Activated CD4-positive, alpha-beta memory T cell treated with anti-CD3 and anti-CD28 coated beads for 36 hours (primary cell): ENCODE measurements at places on chromosomes 7 and 10. TPM values are rescaled to one million over a fixed set of nuclear protein-coding genes. Genes with fewer than 3 reads are reported as not detected.

DNA sequence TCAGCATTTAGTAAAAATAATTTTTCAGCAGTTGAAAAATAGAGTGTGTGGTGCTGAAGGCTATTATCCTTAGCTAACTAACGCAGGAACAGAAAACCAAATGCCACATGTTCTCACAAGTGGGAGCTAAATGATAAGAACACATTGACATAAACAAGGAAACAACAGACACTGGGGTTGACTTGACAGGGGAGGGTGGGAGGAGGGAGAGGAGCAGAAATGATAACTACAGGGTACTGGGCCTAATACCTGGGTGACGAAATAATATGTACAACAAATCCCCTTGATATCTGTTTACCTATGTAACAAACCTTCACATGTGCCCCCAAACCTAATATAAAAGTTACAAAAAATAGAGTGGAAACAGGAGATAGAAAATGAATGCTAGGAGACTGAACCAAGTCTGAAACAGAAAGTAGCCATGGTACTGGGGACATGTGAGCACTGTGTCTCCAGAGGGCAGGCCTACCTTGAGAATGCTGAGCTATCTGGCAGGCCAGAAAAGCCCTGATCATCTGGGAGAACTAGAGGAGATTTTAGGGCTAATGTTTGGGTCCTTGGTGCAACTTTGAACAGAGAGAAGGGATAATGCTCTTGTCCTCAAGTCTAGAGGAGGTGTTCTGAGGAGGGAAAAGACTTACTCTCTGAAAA, 4.7 kb upstream of the EFCAB10 start:
- DNase-seq, result no peak

DNA sequence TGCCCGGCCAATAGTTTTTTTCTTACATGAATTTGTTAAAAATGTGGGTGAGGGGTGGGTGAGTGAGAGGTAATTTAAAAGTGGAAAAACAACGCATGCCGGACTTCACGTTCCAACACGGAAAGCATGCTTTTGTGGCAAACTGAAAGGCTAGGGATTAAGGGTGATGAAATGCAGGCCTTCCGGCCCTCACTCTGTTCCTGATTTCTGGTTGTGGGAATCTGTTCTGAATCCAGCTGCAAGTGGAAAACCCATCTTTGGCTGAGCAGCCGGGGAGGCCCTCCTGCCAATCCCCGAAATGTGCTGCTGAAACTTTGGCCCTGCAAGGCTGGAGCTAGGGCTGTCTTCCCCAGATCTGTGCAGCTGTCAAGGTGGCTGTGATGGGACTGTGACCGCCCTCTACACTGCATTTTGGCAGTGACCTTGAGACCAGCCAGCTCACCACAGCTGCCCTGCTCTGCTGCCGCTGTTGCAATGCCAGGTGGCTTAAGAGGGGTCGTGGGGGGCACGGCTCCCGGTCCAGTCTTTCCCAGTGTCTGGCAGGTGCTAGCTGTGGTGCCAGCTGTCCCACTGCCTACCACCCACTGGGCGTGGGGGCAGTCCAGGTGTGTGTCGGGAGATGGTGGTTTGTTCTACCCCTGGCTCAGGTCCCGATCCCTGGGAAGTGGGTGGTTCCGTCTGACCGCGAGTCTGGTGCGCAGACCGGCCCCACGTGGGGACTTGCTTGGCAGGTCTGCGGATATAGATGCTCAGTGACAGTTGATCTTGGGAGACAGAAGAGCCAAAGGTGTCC, 39.0 kb downstream of the TET1 start:
- no peak for DNase-seq

DNA sequence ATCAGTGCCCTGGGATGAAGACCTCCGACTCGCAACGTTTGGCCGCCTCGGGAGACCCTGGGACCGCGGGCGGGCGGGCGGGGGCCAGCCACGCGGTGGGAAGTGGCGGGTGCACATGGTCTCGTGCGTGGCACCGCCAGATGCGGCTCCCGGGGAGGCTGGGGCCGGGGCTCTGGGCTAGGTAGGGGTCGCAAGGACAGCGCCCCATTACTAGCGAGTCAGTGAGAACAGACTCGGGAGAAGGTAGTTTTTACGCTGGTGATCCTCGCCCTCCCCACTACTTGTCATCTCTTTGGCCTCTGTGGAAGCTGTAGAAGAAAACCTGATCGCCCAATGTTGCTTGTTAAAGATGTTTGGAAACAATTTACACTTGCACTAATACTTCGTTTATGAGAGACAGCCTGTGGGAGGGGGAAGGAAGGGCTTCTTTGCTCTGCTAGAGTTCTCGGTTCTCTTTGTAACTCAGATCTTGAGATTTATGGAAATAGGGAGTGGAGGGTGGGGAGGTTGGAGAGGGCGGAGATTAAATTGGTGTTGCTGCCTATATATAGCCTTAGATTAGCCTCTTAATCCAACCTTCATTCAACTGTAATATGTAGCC, 591 bp downstream of the BZW2 start:
- DNase-seq, result no peak

GRCh38 chr7:32020551-32021159, 49.6 kb downstream of the PDE1C start:
- DNase-seq, result no peak

DNA sequence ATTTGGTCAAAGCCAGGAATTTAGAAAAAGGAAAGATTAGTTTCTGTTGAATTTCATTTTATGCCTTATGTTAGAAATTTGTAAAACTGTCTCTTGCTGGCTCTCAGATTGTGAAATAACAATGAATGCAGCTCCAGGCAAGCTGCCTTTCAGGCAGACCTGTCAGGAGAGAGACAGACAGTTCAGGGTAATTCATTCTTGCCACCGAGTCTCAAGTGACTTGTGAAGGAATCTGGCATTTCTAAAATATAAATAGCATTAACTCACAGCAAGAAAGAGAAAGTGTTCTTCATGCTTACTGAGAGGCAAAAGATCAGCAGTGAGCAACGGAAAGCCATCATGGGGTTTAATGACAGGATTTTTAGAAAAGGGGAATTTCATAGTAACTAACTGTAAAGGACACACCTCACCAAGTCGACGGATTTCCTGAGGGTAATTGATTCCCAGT, 442.3 kb upstream of the AKR1E2 start:
- no peak for DNase-seq

- no peak for DNase-seq
Measured at GRCh38 chr7:158761945-158762344, 57.3 kb upstream of the NCAPG2 start.

GRCh38 chr7:38673795-38674194, 42.6 kb upstream of the AMPH start:
- no peak for DNase-seq

- no peak for DNase-seq
Measured at GRCh38 chr7:129906700-129907099, 46.1 kb downstream of the UBE2H start.

GRCh38 chr10:12628964-12629766, 279.8 kb downstream of the CAMK1D start:
- peak; percentile 53 for DNase-seq

GRCh38 chr10:34206935-34207268, 608.2 kb downstream of the PARD3 start:
- no peak for DNase-seq

DNA sequence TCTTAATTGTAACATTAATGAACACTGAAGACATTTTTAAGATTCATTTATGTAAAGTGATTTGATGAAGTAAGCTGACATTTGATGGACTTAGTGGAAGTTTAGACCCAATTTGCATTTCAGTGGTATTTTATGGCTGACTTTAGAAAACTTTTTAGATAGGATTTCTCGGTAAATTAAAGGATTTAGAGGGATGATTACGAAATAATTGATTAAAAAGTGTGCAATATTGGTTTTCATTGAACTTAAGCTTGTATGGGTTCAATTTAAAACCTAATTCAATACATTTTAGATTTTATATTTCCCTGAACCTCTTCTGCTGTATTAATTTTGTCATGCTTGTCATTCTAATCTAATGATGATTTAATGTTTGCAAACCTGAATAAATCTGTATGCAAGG, 135.1 kb downstream of the SDK1 start:
- no peak for DNase-seq

GRCh38 chr10:47045331-47045861, 134.2 kb downstream of the PTPN20 start:
- DNase-seq, result no peak

DNA sequence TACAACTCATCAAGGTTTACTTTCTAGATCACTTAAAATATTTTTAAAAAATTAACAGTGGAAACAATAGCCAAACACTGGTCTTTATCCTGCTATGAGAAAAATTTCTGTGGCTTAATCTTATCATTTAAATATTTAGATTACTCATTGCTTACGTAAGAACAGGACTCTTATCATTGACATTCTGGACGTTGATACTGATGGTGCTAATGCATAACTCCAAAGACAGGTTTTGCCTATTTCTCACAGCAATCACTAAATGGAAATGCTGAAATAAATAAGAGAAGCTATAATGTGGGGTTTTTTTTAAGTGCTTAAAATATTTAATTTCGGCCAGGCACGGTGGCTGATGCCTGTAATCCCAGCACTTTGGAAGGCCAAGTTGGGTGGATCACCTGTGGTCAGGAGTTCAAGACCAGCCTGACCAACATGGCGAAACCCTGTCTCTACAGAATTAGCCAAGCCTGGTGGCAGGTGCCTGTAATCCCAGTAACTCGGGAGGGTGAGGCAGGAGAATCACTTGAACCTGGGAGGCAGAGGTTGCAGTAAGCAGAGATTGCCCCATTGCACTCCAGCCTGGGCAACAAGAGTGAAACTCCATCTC, 195.0 kb downstream of the HGF start:
- DNase-seq, result no peak

DNA sequence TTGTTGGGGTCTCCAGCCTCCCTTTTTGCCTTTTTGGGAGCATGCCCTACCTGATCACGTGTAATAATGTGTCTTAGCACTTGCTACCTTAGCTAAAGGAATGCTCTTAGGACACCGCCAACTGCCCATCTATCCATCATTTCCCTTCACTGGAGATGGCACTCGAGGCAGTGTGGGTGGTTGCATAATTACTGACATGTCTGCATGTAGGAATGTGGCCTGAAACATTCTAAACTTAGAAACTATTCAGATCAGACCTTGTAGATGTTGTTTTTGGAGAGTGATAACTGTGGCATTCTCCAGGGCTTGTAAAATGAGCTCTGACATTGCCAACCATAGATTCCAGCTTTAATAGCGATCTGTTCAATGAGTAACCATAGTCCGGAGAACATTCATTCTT, 365.8 kb downstream of the BBS9 start:
- DNase-seq, result no peak

CNPY1 gene
- not detected for total RNA-seq

RAB18 gene
- total RNA-seq, result 51.7 TPM

OPN1SW gene
- total RNA-seq, result not detected

HSPA12A gene
- total RNA-seq, result 0.40 TPM

CHAT gene
- not detected for total RNA-seq

MINDY4 gene
- total RNA-seq, result 1.6 TPM

TACC2 gene
- not detected for total RNA-seq

SPDYE18 gene
- not detected for total RNA-seq
